ENCODE measurements at places on chromosomes 4 and X.
A peak's percentile ranks its signal among the peaks of the same experiment; 100 is the strongest.

DNA sequence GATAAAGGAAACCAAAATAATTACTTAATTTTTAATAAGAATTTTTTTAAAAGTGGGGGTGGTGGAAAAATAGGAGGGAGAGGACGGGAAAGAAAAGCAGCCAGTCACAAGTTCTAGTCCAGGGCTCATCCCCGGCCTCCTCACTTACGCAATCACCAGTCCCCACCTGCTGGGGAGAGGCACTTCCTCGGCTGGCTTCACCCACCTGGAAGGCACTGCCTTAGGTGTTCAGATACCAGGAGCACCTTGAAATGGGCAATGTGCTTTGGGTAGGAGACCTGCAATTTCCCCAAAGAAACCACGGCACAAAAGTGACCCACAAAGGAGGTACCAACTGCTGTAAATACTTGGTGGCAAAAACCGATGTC, 23.8 kb downstream of the AFAP1 start:
- no peak for DNase-seq

GRCh38 chrX:137401092-137401491, 164.8 kb upstream of the ZIC3 start:
- no peak for DNase-seq

DNA sequence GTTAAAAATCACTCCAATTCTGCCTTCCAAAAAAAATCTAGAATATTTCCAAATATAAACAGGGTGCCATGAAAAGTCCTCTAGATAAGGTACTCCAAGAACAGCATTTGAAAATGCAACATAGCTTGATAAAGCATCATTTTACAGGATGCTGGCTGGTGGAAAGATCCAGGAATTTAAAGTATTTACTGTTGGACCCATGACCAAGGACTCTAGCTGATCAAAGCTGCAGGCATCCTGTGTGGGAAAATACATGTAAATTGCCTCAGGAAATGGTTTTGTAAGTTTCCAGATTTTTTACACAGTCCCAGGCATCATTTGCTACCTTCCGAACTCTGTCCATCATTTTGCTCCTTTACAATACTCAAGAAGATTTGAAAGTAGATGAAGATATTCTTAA, 164.4 kb downstream of the GRIA3 start:
- peak; percentile 28 for DNase-seq

DNA sequence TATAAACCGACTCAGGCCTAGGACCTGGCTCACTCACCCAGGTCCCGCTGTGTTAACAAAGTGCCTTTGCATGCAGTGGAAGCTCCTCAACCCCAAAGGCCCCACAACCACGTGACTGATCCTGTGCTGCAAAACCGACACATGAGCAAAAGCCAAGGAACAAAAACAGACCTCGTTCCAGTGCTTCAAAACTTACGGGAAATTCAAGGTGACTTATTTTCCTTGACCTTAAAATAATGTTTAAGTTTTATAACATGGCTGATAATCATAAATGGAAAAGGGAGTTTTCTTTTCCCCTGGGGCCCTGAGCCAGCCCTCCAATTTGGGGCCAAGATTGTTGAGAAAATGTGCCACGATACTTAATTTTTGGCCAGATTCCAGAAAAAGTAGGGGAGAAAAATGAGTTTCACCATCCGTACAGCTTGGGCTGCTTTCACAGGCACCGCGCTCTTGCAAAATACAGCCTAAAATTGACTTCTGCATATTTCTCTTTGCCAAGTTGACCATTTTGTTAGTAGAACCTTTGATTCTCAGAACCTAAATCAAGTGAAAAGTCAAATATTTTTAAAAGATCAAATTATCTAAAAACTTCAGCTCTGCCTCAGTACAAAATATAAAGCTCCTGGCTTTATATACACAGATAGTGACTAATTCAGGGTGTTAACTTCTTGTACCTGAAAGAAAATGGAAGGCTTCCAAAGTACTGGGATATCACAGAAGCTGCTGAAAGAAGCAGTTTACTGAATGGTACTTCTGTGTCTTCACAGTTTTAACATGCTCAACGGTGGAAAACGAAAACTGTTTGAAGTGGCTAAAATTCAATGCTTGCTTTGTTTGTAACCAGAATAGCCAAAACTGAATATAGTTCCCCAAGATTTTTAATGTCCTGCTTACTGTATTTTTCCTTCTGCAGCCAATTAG, 93.8 kb downstream of the APBB2 start:
- DNase-seq, result no peak

GRCh38 chrX:71053217-71053621, 14.9 kb downstream of the SNX12 start:
- no peak for DNase-seq
